Bone marrow (tissue), 2 donors: ENCODE measurements at places on chromosomes 7 and 10.

DNA sequence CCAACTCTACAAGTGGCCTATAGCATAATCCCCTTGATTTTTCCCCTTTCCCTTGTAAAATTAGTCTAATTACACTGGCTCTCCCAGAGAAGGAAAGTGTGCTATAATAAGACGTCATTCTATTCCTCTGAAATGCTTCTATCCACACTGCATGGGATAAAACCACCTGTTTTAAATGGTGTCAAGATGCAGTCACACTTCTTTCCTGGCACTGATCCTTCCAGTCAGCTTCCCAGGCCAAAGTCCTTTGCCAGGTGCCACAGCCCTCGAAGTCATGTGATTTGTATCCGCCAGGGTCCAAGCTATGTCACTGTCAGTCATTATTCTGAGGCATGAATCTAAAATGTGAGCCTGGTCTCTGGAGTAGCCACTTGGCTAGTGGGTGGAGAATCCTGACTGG is 169.0 kb upstream of the KIAA1217 start:
- DNase-seq = no peak

- no peak for DNase-seq
These were observed 137.1 kb downstream of the ZNF365 start for GRCh38 chr10:62511238-62511637.

GRCh38 chr10:77006836-77007511 is 630.6 kb downstream of the KCNMA1 start:
- DNase-seq = no peak

GRCh38 chr10:115082506-115082905 is 10.7 kb upstream of the ATRNL1 start:
- DNase-seq = no peak

- DNase-seq = no peak
These were observed 23.7 kb upstream of the DUSP5 start for GRCh38 chr10:110474017-110474416.

DNA sequence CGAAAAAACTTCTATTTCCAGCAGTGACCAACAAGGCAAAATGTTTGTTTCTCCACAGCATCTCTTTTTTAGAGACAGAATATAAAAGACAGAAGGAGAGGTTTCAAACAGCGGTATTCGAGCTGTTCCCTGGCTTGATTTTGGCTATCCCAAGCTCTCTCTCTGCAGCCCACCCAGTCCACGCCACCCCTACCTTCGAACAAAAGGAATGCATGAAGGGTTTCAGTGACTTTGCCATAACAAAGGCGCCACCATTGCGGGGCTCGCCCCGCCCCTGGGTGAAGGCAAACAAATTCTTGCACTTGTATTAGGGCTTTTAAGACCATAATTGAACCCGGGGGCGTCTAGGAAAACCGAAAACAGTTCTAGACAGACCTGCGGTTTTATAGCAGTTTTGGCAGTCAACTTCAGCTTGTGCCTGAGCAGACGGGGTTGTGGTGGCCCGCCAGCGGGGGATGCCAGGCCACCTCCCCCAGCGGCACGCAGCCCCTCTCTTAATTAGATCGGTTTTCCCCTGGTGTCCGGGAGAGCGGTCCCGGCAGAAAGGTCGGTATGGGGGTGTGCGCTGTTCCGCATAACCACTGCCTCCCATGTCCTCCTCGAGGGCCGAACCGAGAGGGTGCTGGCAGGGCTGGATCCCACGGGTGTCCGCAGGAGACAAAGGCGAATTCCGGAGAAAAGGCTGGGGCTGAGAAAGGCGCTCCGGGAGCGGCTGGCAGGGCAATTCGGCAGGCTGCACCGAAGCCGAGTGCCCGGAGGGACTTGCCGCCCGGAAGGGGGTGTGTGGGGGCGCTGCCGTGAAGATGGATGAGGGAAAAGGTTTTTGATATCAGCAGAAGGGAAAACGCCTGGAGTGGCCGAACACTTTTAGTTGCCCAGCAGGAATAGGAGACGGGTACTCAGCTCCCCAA is 2.7 kb upstream of the HOXA11 start:
- DNase-seq = no peak

DNA sequence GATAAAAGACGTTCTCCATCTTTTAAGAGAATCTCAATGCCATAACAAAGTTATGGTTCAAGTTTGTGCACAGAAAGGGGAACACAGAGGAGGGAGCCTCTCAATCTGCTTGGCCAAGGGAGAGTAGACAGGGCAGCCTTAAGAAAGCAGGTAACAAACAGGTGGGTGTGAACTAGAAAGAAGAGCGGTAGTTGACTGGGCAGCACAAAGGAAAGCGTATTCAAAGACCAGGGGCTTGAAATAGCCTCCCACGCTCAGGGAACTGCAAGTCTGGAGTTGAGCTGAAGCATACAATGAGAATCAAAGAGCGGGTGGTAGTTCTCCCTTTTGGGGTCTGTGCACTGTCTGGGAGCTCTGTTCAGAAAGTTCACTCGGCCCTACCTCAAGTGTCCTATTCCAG is 18.9 kb upstream of the MACC1 start:
- no peak for DNase-seq

DNA sequence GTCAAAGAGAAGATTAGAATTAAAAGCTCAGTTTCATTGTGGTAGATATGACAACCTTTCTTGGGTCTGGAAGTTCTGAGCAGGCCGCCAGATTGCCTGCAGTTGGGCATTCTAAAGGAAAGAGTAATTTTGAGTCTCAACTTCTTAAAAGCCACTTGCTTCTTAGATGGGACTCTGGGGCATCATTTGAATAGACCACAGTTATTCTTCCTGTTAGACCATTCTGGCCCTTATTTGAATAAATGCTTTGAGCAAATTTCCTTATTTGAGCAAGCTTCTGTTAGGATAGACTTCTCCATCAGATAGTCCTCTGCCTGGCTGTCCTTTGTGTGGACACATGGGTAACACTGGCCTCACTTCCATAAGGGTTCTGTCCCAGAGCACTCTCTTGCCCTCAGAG is 40.2 kb downstream of the SND1 start:
- no peak for DNase-seq

- DNase-seq = no peak
These were observed 1.7 kb downstream of the DPY19L1 start for GRCh38 chr7:35035511-35035961.

- no peak for DNase-seq
These were observed 9.5 kb downstream of the PHKG1 start for GRCh38 chr7:56083150-56083785.

- DNase-seq = peak; percentile 5
These were observed 22.2 kb downstream of the LIPK start for GRCh38 chr10:88728107-88728763.

DNA sequence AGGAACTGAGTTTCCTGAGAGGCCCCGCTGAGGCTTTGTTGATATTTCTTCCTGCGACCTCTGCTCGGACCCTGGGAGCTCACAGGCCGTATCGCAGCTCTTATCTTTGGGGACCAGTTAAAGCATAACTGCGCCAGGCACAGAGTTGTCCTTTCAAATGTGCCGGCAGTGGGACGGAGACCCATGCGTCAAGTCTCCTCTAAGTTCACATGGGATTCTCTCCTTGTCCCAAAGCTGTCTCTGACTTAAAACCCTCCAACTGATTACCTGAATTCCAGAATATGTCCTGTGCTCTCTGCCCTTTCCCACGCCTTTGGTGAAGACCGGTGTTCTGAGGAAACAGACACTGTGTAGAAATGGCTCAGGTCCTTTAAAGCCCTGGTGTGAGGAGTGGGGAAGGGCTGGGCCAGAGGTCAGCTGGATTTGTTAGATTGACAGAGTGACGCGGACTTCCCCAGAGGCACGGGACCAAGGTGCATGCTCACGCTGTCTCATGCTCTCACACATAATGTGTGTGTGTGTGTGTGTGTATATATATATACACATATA is 169.8 kb downstream of the EGFR start:
- DNase-seq = no peak

DNA sequence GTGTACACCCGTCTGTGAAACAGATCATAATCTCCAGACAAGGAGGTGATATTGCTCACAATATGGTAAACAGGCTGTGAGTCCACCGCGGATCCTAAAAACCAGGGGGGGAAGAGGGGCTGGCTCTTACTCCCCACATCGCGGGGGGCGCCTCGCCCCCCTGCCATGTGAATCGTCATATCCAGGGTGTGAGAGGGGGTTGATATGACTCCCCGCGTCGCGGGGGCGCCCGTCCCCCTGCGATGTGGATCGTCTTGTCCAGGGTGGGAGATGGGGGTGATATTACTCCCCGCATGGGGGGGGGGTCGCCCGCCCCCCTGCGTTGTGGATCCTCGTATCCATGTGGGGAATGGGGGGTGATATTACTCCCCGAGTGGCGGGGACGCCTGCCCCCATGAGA is 30.9 kb downstream of the OCM2 start:
- no peak for DNase-seq

DNA sequence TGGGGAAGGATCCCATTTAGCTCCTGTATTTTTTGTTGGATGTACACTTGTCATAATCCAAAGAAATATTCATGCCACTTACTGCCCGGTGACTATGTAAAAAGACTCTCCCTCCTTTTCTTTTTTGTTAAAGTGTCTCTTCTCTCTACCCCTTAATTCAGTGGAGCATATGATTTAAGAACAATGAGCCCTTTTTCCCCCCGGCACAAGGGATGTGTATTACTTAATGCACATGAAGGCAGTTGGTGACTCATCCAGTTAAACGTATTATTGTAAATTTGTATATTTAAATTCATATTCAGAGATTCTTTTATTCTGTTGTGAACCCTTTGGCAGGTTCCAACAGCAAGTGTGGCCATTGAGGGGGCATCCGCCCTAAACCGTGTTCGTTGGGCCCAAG is 241.9 kb downstream of the SLC25A13 start:
- DNase-seq = no peak

DNA sequence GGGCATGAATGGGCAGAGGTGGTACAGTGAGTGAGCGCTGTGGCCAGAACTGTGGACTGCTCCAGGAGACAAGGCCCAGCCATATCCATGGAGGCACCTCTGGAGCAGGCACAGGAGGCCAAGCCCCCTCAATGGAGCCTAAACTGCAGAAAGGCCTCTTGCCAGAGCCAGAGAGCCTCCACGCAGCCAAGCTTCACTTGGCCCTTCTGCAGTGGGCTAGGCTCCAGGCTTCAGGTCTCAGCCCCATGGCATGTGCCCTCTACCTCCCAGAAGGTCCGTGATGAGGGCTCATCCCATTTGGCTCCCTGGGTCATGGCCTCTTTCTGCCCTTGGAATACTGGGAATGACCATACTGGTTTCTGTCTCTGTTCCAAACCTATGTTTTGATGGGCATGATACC is 8.9 kb downstream of the PDE1C start:
- no peak for DNase-seq

DNA sequence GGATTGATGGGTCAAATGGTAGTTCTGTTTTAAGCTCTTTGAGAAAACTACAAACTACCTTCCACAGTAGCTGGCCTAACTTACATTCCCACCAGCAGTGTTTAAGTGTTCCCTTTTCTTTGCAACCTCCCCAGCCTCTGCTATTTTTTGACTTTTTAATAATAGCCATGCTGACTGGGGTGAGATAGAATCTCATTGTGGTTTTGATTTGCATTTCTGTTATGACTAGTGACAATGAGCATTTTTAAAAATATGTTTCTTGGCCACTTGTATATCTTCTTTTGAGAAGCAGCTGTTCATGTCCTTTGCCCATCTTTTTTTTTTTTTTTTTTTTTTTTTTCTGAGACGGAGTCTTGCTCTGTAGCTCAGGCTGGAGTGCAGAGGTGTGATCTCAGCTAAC is 155.2 kb upstream of the BMPER start:
- DNase-seq = no peak

DNA sequence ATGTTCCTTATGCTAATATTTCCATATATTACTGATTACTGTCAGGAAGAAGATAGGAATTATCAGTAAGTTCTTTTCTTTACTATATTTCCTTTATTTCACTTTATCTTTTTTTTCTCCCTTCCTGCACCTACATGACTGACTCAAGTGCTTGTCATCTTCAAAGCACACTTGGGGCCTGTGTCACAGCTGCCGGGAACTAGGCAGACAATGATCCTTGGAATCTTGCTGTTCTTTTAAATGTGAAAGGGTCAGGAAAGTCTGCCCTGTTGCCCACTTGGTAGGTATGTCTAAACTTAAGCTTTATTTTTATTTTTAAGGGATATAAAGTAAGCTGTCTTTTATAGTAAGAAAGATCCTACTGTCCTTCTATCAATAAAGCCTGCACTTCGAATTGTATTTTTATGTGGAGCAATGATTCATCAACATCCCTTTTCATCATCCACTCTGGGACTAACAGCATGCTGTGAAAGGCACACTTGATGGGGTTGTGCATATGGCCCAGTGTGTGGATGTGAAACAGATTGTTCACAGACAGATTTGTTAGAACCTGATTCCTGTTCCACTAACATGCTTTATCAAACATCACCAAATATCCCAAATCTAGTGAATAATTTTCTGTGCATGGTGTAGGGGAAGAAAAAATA is 556.9 kb downstream of the DNAJB9 start:
- DNase-seq = no peak

DNA sequence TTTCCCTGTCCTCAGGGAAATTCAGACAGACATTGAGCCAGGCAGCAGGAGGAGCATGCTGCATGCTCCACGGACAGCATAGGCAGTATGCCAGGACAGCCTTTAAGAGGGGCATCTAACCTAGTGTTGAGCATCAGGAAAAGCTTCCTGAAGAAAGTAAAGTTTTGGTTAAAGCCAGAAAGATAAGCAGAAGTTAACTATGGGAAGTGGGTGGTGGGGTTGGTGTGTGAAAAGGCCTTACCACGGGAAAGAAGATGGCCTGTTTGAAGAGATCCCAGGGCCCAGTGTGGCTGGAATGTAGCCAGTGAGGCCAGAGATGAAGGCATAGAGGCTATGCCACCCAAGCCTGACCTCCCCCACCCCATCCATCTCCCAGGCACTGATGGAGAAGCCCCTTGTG is 102.4 kb upstream of the PLXNA4 start:
- no peak for DNase-seq

DNA sequence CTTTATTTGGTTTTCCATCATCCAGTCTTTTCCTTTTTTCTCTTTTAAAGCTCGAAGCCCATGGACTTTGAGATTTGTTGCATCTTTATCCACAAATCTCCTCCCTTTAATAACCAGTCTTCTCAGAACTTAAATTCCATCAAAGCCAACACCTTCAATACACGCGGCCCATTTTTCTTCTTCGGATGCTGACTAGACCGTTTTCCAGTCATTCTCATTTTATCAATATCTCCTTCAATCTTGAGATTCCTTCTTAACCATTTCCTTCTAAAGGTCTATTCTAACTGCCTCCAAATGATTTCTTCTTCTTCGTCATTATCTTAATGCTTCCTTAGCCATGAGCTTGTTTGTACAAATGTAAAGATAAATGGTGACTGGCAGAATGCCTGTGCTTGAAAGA is 173.5 kb downstream of the BAMBI start:
- DNase-seq = no peak

DNA sequence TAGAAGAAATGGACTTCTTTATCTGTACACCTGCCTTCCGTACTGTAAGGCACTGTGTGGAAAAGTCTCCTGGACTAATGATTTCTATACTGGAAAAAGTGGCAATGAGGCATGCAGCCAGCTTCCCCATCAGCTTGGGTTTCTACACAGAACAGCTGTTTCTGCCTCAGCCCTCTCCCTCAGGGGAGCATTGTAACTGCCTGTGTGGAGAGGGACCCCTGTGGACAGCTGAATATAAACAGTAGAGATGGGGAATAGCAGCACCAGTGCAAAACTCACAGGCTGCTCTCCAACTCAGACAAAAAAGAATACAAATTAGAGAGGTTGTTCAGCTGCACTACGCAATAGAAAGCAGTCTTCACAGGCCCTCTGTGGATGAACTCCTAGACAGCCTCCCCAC is 451.3 kb upstream of the MBL2 start:
- no peak for DNase-seq
